ENCODE measurements at places on chromosomes 7 and 10. TPM values are rescaled to one million over a fixed set of nuclear protein-coding genes. Genes with fewer than 3 reads are reported as not detected.

GRCh38 chr7:93044147-93044810 lies 73.5 kb downstream of the SAMD9 start:
- H3K36me3 ChIP-seq, result no peaks in the 10 kb centered on the region
- DNase-seq, result peak; percentile 74
- H3K4me1 ChIP-seq, result peaks cover 13% of the 10 kb centered on the region
- no peaks in the 10 kb centered on the region for H3K27me3 ChIP-seq
- peak overlapping the region; percentile 48 for H3K27ac ChIP-seq
- H3K4me3 ChIP-seq, result no peak overlapping the region

DNA sequence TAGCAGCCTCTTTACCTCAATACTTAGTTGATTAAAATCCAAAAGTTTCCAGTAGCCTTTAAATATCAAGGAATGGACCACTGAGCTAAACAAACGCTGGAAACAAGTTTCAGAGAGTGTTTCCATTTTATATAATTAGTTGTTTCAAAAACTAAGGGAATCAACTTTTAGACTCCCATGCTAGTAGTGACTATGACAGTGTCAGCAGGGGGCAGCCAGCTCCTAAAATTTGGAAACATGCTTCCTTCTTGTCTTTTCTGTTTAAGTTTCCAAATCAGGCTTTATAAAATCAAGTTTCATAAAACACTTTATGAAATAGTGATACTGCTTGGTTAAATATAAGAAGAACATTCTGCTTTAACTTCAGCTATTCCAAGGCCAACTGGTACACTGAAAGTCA lies 138.2 kb upstream of the TMEM229A start:
- H3K4me1 ChIP-seq, result peaks cover 2% of the 10 kb centered on the region
- no peaks in the 10 kb centered on the region for H3K36me3 ChIP-seq
- peak overlapping the region; percentile 55 for H3K27ac ChIP-seq

DNA sequence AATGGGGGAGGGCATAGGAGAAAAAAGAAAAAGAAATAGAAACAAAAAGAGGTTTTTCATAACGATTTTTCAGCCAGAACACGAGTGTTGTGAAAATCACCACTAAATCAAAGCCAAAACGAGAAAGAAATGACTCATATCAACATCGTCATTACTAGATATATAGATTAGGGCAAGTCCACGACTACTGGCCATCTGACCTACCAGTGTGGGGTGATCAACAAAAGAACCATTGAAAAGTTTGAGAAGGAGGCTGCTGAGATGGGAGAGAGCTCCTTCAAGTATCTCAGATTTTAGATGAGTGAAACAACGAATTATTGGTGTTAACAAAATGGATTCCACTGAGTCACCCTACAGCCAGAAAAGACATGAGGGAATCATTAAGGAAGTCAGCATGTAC lies 33.5 kb upstream of the ABCB5 start:
- no peak overlapping the region for H3K4me3 ChIP-seq
- H3K27ac ChIP-seq, result no peak overlapping the region
- no peaks in the 10 kb centered on the region for H3K4me1 ChIP-seq
- no peak for DNase-seq
- H3K27me3 ChIP-seq, result no peaks in the 10 kb centered on the region

GRCh38 chr10:78175444-78176015 lies 141.9 kb downstream of the RPS24 start:
- H3K36me3 ChIP-seq, result no peaks in the 10 kb centered on the region
- H3K27me3 ChIP-seq, result peaks cover 9% of the 10 kb centered on the region
- peaks cover 1% of the 10 kb centered on the region for H3K4me1 ChIP-seq
- no peak overlapping the region for H3K4me3 ChIP-seq
- no peak overlapping the region for H3K27ac ChIP-seq
- DNase-seq, result peak; percentile 25

DNA sequence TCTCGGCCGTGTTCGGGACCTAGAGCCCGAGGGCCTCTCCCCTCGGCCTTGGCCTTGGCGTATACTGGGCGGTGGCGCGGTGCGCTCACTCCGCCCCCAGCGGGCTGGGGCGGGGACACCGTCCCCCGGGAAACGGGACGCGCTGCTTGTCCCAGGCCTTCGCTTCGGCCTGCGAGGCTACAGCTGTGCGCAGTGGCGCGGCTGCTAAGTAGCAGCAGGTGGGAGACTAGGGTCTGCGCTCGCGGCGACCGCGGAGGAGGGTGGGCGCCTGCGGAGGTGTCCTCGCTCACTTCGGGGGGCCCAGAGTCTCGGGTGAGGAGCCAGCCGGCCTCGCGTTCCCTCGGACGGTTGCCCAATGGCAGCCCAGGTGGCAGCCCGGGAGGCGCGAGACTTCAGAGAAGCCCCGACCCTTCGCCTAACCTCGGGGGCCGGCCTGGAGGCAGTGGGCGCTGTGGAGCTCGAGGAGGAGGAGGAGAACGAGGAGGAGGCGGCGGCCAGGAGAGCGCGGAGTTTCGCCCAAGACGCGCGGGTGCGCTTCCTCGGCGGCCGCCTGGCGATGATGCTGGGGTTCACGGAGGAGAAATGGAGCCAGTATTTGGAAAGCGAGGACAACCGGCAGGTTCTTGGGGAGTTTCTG lies at the start of gene DNAH11:
Gene DNAH11 (plus strand): TSS at position 149 of the 637 bp plus-strand sequence. CDS start 207 bp downstream, at position 356.
- H3K27me3 ChIP-seq, result peaks cover 17% of the 10 kb centered on the region
- H3K36me3 ChIP-seq, result no peaks in the 10 kb centered on the region
- H3K27ac ChIP-seq, result no peak within 1 kb of the TSS
- peak within 1 kb of the TSS; percentile 27 for H3K4me3 ChIP-seq

- H3K27ac ChIP-seq, result no peak overlapping the region
- H3K4me3 ChIP-seq, result no peak overlapping the region
- peaks cover 5% of the 10 kb centered on the region for H3K4me1 ChIP-seq
- H3K36me3 ChIP-seq, result peaks cover 15% of the 10 kb centered on the region
- no peaks in the 10 kb centered on the region for H3K27me3 ChIP-seq
- DNase-seq, result no peak
Observed at GRCh38 chr7:139667377-139667776, 110.4 kb downstream of the HIPK2 start.

DNA sequence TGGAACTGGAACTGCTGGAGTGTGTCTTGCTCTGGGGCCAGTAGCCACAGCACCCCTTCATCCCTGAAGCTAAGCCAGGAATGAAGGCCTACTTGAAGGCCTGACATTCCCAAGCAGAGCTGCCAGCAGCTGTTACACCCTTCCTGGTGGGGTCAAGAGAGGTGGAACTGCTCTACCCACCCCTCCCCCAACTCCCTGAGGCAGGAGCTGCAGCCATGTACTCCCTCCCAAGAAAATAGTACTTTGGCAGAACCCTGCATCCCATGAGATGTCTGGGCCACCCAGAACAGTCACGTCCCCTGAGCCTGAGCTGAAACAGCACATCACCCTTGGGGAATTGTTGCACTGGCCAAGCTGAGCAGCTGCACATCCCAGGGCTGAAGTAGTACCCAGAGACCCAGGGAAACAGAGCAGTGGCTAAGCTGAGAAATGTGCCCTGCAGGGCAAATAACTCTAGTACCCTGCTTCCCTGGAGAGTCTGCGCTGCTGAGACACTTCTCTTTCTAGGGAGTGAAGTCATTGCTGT lies 63.4 kb upstream of the PLA2G12B start:
- H3K36me3 ChIP-seq, result peaks cover 47% of the 10 kb centered on the region
- H3K4me3 ChIP-seq, result no peak overlapping the region
- no peak for DNase-seq
- no peaks in the 10 kb centered on the region for H3K27me3 ChIP-seq

DNA sequence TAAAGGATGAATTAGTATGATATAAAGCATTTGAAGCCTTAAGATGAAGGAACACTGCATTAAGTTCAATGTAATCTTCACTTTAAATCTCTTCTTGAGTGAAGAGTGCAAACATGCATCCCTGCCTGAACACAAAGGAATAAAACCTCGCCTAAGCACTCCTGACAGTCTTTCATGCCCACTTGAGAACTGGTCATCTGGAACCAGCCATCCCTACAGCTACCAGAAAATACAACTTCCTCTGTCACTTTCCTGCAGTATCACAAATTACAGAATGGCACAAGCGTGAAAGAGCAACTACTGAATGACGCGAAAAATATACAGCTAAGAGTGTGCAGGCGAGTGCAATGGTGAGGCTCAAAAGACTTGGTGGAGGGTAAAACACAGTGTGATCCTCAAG lies 1079.9 kb downstream of the CNTNAP2 start:
- H3K4me3 ChIP-seq, result no peak overlapping the region
- no peak for DNase-seq
- H3K27me3 ChIP-seq, result no peaks in the 10 kb centered on the region
- no peaks in the 10 kb centered on the region for H3K36me3 ChIP-seq
- no peaks in the 10 kb centered on the region for H3K4me1 ChIP-seq

GRCh38 chr10:56912043-56912442 lies 551.0 kb upstream of the ZWINT start:
- no peaks in the 10 kb centered on the region for H3K4me1 ChIP-seq
- H3K4me3 ChIP-seq, result no peak overlapping the region
- no peak overlapping the region for H3K27ac ChIP-seq
- H3K36me3 ChIP-seq, result no peaks in the 10 kb centered on the region

GRCh38 chr10:95445223-95445836 lies 115.8 kb downstream of the SORBS1 start:
- peaks cover 8% of the 10 kb centered on the region for H3K27me3 ChIP-seq
- no peak overlapping the region for H3K4me3 ChIP-seq
- peak; percentile 53 for DNase-seq
- peaks cover 3% of the 10 kb centered on the region for H3K4me1 ChIP-seq

GRCh38 chr7:156533420-156533819 lies 107.2 kb upstream of the RNF32 start:
- DNase-seq, result no peak
- H3K36me3 ChIP-seq, result no peaks in the 10 kb centered on the region
- no peak overlapping the region for H3K4me3 ChIP-seq
- no peaks in the 10 kb centered on the region for H3K27me3 ChIP-seq
- H3K27ac ChIP-seq, result no peak overlapping the region

DNA sequence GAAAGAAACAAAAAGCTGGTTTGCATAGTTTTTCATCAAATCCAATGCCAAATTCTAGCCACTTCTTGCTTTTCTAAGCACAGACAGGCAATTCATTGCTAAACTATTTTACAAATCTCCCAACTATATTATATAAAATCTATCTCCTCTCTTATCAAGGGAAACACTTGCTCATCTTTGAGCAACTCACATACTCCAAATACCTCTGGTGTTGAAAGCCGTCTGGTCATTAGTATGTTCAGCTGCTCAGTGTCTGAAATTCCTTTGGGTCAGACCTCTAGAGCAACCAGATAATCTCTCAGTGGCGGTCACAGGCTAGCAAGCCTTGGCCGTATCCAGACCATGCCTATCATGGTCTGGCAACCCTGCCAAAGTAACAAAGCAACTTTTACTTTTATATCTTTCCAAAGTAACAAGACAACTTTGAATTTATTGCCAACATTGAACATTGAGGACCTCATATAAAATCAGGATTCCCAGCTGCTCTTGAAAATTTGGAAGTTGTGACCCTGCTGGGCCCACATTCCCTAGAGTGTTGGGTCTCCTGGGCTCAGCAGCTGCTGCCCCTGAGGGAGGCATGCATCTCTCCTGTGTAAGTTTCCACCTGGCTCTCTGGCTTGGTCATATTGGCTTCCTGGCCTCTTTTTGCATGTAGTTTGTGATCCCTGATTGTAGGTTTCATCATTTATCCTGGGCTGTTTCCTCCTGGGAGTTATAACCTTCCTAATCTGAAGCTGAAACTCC lies 56.8 kb upstream of the LANCL2 start:
- peaks cover 6% of the 10 kb centered on the region for H3K4me1 ChIP-seq
- H3K4me3 ChIP-seq, result no peak overlapping the region
- H3K36me3 ChIP-seq, result no peaks in the 10 kb centered on the region
- no peak overlapping the region for H3K27ac ChIP-seq
- H3K27me3 ChIP-seq, result peaks cover 10% of the 10 kb centered on the region

GRCh38 chr10:128553755-128554154 lies 427.5 kb upstream of the MKI67 start:
- H3K27ac ChIP-seq, result no peak overlapping the region
- no peaks in the 10 kb centered on the region for H3K4me1 ChIP-seq

DNA sequence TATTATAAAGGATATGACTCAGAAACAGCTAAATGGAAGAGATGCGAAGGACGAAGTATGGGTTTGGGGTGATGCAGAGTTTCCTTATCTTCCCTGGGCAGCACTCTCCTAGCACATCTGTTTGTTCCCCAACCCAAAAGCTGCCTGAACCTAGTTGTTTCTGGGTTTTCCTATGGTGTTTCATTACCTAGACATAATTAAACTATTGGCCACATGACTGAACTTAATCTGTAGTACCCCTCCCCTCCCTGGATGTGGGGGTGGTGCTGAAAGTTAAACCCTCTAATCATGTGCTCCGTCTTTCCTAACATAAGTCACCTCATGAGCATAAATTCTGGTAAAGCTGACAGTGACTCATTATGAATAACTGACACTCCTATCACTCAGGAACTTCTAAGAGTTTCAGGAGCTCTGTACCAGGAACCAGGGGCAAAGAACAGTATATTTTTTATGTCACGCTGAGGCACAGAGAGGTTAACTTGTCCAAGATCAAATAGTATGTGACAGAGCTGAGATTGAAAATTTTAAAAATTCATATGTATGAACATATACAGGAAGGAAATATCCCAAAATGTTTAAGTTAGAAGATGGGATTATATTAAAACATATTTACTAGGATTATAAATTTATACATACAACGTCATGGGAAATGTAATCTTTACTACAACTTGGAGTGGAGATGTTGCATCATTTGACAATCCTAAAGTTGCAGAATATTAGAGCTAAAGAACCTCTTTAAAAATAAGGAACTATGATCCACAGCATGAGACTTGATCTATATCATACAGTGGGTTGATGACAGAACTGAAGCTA lies 4.8 kb downstream of the STRIP2 start:
- H3K27ac ChIP-seq, result no peak overlapping the region
- H3K4me3 ChIP-seq, result no peak overlapping the region
- no peaks in the 10 kb centered on the region for H3K27me3 ChIP-seq
- H3K36me3 ChIP-seq, result no peaks in the 10 kb centered on the region
- DNase-seq, result peak; percentile 70

- H3K36me3 ChIP-seq, result no peaks in the 10 kb centered on the region
- H3K27ac ChIP-seq, result no peak overlapping the region
- no peak for DNase-seq
- no peaks in the 10 kb centered on the region for H3K27me3 ChIP-seq
- no peaks in the 10 kb centered on the region for H3K4me1 ChIP-seq
Observed at GRCh38 chr7:51101111-51101757, 215.4 kb downstream of the COBL start.

GRCh38 chr10:11835704-11836103 lies 12.5 kb downstream of the PROSER2 start:
- no peak for DNase-seq
- peaks cover 4% of the 10 kb centered on the region for H3K4me1 ChIP-seq
- no peak overlapping the region for H3K27ac ChIP-seq
- H3K36me3 ChIP-seq, result no peaks in the 10 kb centered on the region

Gene ZKSCAN1
- 30.3 TPM for total RNA-seq

Gene ABLIM1
- 9.9 TPM for total RNA-seq

Gene NXPH1
- total RNA-seq, result not detected

Gene GRM3
- total RNA-seq, result not detected

Gene METTL2B
- 34.2 TPM for total RNA-seq

Gene CCNY
- 81.4 TPM for total RNA-seq

Gene ACTR1A
- 126 TPM for total RNA-seq

Gene AKR1D1
- not detected for total RNA-seq

All from IMR-90 (cell line).